CMK (cell line): ENCODE measurements at places on chromosomes 5 and 9.

DNA sequence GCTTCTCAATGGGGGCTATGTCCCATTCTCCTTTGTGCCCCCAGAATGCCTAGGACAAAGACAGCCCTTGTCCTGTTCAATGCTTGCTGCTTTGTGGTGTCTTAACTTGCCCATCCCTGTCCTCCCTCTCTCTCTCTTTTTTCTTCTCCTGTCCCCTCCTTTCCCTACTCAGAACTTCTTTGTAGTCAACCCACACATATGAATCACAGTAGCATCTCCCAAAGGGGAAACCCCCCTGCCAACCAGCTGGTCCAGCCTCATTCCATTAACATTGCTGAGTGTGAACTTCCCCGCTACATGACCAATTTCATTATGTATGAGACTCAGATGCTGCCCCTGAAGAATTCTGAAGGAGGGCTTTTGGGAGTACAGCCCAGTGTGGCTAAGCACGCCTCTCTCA lies 408.3 kb downstream of the ENC1 start:
- no peak for DNase-seq

GRCh38 chr9:88388886-88389605 lies 802 bp downstream of the SPIN1 start:
- peak; percentile 22 for DNase-seq

GRCh38 chr9:80648336-80648735 lies 1041.0 kb downstream of the TLE1 start:
- DNase-seq, result no peak

- no peak for DNase-seq
Measured at GRCh38 chr5:111280282-111280951, 56.2 kb downstream of the CAMK4 start.

DNA sequence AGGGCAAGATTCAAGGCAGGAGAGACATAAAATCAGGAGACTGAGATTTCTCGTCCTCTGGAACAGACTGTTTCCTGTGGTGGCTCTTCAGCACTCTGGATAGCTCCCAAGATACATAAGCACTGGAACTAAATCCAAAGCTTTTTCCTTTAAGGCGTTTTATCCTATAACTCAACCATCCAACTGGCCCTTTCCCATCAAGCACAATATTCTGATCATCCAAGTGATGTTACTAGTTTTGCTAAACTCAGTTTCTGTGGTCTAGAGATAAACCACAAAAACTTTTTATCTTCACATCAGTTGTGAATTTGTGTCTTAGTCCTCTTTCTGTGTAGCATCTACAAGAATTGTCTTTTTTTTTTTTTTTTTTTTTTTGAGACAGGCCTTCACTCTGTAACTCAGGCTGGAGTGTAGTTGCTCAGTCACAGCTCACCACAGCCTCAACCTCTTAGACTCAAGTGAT lies 299.4 kb downstream of the COX7C start:
- DNase-seq, result no peak

GRCh38 chr5:57751710-57752109 lies 269.1 kb upstream of the ACTBL2 start:
- DNase-seq, result no peak

GRCh38 chr5:178423901-178424809 lies 166.0 kb downstream of the COL23A1 start:
- no peak for DNase-seq

DNA sequence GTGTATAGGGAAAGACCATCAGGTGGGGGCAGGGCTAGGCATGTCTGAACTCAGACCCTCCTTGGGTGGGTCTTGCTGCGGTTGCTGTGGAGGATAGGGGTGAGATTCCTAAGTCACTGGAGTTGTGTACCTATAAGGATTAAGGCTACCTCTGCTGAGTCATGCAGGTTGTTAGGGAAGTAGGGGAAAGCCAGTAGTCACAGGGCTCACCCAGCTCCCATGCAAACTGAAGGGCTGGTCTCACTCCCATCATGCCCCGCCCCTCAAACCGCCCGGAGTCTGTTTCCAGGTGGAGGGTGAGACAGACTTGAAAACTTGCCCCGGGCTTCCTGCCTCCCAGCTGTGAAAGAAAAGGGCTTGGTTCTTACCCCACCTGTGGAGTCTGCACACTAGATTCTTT lies 161.8 kb downstream of the CAVIN4 start:
- DNase-seq, result no peak

DNA sequence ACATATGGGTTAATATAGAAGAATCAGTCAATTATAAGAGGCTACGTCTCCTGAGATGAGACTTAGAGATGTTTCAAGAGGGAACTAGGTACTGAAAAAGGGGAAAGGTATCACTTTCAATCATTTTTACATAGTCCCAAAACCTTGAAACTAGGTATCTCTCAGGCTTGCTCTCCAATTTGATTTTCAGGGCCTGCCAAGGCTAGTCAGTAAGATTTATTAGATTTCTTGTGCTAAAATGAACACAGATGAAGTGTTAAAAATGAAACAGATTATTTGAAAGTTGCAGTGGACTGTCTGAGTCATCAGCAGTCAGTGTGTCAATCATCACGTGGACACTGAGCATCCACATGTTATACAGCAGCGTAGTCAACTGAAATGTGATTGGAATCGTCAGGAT lies 591.1 kb downstream of the DTWD2 start:
- no peak for DNase-seq

DNA sequence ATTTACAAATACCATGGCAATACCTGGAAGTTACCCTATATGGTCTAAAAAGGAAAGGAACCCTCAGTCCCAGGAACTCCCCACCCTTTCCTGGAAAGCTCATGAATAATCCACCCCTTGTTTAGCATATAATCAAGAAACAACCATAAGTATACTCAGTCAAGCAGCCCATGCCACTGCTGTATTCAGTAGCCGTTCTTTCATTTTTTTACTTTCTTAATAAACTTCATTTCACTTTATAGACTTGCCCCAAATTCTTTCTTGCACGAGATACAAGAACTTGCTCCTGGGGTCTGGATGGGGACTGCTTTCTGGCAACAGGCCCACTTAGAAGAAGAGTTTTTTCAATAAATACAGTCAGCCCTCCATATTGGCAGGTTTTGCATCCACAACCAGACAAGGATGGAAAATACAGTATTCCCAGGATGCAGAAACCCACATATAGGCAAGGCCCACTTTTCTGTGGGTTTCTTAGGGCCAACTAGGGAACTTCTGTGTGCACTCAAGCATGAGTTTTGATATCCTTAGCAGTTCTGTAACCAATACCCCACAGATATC lies 2.8 kb upstream of the TBCA start:
- no peak for DNase-seq

GRCh38 chr5:160088805-160089204 lies 30.4 kb downstream of the PWWP2A start:
- DNase-seq, result no peak

- no peak for DNase-seq
Measured at GRCh38 chr9:123326662-123327093, 29.3 kb upstream of the CRB2 start.

DNA sequence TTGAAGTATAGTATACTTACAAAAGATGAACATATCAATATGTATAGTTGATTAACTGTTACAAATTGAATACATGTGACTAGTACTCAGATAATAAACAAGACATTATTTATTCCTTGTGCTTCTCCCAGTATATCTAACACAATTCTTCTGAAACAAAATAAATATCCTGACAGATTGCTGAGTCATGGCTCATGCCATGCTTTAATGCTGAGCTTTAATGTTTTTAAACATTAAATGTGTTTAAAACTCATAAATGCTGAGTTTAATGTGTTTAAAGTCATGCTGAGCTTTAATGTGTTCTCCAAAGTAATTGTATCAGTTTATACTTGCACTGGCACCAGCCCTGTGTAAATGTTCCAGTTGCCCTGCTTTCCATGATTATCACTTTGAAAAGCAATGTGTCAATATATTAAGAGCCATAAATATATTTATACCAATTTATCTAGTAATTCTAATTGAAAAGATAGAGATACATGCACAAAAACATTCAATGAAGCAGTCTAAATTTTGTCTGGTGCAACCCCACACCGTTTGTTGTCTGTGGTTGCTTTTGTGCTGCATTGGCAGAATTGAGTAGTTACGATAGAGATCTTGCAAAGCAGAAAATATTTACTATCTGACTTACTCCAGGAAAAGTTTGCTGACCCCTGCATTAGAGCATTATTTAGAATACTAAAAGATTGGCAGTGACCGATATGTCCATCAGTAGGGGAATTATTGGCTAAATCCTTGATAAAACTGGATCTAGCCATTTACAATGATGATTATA lies 15.7 kb downstream of the KIAA1958 start:
- no peak for DNase-seq

GRCh38 chr9:119802133-119802532 lies 432.9 kb upstream of the BRINP1 start:
- no peak for DNase-seq

DNA sequence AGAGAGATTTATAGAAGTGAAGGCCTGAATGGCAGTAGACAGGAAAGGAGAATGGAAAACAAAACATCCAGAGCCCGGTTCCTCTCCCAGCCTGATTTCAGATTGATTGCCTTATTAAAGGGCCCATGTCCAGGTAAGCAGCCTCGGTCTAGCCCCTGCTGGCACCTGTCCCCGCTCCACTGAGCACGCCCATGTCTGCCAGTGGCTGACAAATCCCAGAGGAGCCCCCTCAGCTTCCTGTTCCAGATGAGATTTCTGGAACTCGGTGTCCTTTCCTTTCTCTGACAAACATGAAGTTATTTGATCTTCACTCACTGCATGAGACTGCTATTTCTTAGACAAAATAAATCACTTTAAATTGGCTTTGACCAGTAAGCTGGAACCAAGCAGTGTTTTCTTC lies 187.0 kb upstream of the ADCY2 start:
- no peak for DNase-seq

GRCh38 chr5:10288592-10289219 lies 19.0 kb downstream of the CMBL start:
- no peak for DNase-seq

DNA sequence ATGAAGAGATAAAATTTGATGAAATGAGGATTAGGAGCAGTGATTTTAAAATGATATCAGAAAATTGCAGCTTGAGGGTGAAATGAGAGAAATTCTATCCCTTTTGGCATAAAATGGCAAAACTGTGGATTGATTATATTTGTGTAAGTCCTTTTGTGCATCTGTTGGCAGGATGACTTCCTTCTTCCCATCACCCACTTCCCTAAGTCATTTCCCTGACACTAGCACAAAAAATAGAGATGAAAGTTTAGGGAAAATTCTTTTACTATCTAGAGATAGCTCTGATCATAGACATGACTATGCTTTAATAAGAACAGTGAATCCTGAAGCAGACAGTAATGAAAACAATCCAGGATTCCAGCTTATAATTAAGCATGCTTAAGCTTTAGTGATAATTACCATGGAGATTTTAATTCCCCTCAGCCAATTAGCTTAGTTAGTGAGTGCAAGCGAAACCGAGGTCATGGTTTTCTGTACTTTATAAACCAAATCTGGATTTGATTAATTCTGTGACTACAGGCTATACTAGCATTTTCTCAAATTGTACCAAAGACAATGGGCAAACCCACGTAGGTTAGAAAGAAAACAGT lies 163.6 kb upstream of the TARS1 start:
- no peak for DNase-seq

- DNase-seq, result no peak
Measured at GRCh38 chr9:123316053-123316718, 39.8 kb upstream of the CRB2 start.

- no peak for DNase-seq
Measured at GRCh38 chr9:135167849-135168655, 80.6 kb downstream of the OLFM1 start.

- DNase-seq, result no peak
Measured at GRCh38 chr5:143051244-143052058, 281.3 kb downstream of the ARHGAP26 start.

DNA sequence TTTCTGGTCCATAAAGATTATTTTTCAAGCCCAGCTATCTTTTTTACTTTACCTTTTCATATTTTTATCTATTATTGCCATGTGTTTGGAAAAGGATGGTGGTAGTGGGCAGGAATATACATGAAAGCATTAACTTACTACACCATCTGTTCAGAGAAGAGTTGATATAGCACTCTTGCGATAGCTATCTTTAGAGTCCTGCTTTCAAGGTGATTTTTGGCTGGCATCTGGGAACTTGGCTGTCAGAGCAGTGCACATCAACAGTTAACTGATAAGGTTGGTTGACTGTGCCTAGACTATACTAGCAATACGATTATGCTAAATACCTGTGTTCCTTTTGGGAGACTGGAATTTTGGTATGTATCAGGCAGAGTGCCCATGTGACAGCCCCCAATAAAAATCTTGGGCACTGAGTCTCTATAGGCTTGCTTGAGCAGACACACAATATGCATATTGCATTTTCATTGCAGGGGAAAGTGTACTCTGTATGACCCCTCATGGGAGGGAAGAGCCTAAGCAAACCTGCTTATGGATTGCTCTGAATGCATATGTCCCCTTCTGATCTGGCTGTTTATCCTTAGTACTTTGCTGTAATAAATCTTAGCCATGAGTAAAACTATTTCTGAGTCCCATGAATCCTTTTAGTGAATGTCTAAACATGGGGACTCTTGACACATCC lies 227.6 kb upstream of the C9orf72 start:
- DNase-seq, result no peak

DNA sequence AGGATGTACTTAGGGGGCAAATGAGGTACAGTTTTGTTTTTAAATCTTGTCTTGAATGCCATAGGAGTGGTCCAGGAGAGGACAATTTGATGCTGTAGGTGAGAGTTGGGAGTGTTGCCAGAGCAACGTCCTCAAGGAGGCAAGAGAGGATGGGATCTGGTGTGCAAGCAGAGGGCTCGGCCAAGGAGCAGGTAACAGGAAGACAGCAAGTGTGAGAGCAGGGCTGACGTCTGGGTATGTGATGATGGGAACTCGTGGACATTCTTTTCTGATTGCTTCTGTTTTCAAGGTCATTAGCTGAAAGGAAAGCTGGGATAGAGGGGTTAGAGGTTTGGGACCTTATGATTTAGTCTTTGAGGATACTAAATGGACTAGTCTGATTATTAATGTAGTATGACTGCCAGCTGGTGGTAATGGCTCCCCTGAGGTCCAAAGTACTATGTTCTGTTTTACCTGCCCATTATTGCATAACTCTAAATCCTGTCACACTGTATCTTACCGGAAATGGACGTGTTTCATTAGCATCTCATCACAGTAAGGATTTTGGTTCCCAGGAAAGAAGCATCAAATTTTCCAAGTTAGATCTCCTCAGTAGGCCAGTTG lies 15.4 kb downstream of the GNPDA1 start:
- no peak for DNase-seq

- no peak for DNase-seq
Measured at GRCh38 chr5:172894767-172895388, 60.8 kb downstream of the ERGIC1 start.
